DND-41 (cell line): ENCODE measurements at places on chromosomes 5 and 9.

DNA sequence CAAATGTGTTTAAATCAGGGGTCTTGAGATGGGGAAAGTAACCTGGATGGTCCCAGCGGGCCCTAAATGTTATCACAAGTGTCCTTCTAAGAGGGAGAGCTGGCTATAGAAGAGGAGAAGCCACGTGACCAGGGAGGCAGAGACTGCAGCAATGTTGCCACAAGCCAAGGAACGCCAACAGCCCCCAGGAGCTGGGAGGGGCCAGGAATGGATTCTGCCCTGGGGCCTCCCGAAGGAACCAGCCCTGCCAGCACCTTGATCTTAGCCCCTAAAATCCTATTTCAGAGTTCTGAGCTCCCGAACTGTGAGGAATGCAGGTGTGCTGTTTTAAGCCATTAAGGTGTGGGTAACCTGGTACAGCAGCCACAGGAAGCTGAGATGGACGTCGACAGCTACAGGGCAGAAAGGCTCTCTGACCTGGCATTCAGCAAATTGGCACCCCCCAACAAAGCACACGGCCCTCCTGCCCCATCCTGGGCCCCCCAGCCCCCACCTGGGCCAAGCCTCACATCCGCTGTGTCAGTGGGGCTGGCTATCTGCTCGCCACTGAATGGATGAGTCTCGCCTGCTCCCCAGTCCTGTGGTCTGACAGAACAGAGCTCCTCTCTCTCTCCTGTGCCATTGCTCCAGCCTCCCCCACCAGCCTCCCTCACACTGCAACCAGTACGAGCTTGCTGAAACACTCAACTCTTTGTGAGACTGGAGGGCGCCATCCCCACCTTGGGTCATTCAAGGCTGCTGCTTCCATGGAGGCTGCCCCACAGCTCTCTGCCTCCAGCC lies 78.8 kb downstream of the ADAMTS2 start:
- H3K36me3 ChIP-seq, result no peaks in the 10 kb centered on the region
- no peaks in the 10 kb centered on the region for H3K4me1 ChIP-seq
- DNase-seq, result no peak

GRCh38 chr5:56594792-56595191 lies 220.6 kb upstream of the MAP3K1 start:
- no peaks in the 10 kb centered on the region for H3K4me1 ChIP-seq
- H3K27ac ChIP-seq, result no peak overlapping the region
- no peak for DNase-seq
- H3K4me3 ChIP-seq, result no peak overlapping the region
- H3K36me3 ChIP-seq, result no peaks in the 10 kb centered on the region

DNA sequence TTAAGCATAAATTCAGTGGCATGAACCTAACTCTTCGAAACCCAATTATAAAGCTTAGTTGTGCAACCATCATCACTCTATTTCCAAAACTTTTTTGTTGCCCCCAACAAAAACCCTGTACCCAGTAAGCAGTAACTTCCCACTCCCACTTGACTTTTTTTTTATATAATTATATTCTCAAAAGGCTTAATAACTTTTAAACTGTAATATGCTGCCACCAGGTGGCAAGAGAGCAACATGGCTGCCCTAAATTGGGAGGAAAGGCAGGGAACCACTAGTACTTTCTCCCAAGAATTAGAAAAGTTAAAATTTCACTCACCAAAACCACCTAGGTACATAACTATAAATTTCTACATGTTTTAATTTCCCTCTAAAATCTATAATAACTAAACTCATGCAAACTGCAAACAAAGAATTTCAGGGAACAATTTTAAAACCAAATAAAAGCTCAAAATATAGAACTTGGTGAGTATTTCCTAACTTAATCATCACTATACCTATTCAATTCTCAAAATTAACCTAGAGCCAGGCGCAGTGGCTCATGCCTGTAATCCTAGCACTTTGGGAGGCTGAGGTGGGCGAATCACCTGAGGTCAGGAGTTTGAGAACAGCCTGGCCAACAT lies 50.2 kb upstream of the RNF38 start:
- H3K4me3 ChIP-seq, result no peak overlapping the region
- H3K4me1 ChIP-seq, result no peaks in the 10 kb centered on the region

- no peak overlapping the region for H3K27ac ChIP-seq
- H3K27me3 ChIP-seq, result no peaks in the 10 kb centered on the region
- DNase-seq, result no peak
- no peak overlapping the region for H3K4me3 ChIP-seq
- no peaks in the 10 kb centered on the region for H3K4me1 ChIP-seq
Measured at GRCh38 chr9:82308836-82309235, 320.3 kb downstream of the SPATA31D1 start.

DNA sequence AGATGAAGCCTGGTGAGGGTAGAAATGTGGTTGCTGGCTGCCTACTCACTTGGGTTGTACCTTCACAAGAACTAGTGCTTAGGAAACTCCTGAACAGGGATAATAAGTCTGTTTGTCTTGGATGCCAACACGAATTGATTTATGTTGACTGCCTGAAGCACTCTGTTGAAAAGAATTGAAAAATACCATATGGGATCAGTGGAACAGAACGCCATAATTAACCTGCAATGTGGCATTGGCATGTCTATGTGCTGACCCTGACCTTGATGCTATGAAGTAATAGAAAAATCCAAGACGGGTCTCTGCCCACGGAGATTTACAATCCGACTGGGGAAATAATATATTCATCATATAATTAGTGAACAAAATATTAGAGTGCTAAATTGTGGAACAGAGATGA lies 10.5 kb downstream of the LIX1 start:
- no peak overlapping the region for H3K27ac ChIP-seq
- no peaks in the 10 kb centered on the region for H3K27me3 ChIP-seq
- no peak overlapping the region for H3K4me3 ChIP-seq
- no peaks in the 10 kb centered on the region for H3K36me3 ChIP-seq
- H3K4me1 ChIP-seq, result peaks cover 12% of the 10 kb centered on the region

- no peak for DNase-seq
- no peak overlapping the region for H3K27ac ChIP-seq
- no peaks in the 10 kb centered on the region for H3K4me1 ChIP-seq
- H3K36me3 ChIP-seq, result no peaks in the 10 kb centered on the region
- no peaks in the 10 kb centered on the region for H3K27me3 ChIP-seq
Measured at GRCh38 chr9:21624675-21625644, 142.8 kb upstream of the IFNE start.

- H3K36me3 ChIP-seq, result peaks cover under 1% of the 10 kb centered on the region; the same call in 1 of the 2 replicates
- H3K27me3 ChIP-seq, result no peaks in the 10 kb centered on the region
- H3K27ac ChIP-seq, result no peak overlapping the region
- H3K4me1 ChIP-seq, result no peaks in the 10 kb centered on the region
Measured at GRCh38 chr9:131854334-131854733, 114.5 kb upstream of the RAPGEF1 start.

DNA sequence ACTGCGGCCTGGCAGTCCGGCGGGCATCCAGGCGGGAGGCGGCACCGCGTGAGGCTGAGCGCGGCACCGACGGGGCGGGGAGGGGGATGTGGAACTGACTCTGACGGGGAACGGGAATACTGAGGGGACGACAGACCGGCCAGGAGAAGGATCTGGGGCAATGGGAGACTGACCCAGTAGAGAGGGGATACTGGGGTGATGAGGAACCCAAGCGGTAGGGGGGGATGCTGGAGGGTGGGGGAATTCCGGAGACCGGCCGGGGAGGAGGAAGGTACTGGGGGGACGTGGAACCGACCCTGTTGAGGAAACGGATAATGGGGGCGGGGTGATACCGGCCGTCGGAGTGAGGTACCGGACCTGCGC lies 423 bp downstream of the IPPK start:
- peak overlapping the region; percentile 81 for H3K27ac ChIP-seq
- H3K4me3 ChIP-seq, result peak overlapping the region; percentile 100
- H3K27me3 ChIP-seq, result no peaks in the 10 kb centered on the region
- peaks cover 14% of the 10 kb centered on the region for H3K36me3 ChIP-seq
- H3K4me1 ChIP-seq, result peaks cover 35% of the 10 kb centered on the region
- peak; percentile 23 for DNase-seq

DNA sequence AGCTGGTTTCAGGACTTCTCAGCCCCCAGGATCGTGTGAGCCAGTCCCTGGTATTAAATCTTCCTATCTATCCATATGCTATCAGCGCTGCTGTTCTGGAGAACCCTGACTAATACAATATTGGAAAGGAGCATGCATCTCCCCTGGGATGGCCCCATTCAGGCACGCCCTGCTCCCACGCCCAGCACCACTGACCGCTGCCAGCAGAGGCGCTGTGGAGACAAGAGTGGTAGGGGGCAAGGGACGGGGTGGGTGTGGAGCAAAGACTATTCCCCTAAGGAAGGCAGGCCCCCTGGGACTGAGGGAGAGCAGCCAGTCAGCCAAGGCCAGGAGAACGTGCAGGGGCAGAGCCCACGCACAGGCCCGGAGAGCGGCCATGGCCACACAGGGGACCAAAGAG lies 116.0 kb downstream of the VAV2 start:
- H3K27me3 ChIP-seq, result no peaks in the 10 kb centered on the region
- no peaks in the 10 kb centered on the region for H3K36me3 ChIP-seq
- H3K27ac ChIP-seq, result no peak overlapping the region
- no peak for DNase-seq

DNA sequence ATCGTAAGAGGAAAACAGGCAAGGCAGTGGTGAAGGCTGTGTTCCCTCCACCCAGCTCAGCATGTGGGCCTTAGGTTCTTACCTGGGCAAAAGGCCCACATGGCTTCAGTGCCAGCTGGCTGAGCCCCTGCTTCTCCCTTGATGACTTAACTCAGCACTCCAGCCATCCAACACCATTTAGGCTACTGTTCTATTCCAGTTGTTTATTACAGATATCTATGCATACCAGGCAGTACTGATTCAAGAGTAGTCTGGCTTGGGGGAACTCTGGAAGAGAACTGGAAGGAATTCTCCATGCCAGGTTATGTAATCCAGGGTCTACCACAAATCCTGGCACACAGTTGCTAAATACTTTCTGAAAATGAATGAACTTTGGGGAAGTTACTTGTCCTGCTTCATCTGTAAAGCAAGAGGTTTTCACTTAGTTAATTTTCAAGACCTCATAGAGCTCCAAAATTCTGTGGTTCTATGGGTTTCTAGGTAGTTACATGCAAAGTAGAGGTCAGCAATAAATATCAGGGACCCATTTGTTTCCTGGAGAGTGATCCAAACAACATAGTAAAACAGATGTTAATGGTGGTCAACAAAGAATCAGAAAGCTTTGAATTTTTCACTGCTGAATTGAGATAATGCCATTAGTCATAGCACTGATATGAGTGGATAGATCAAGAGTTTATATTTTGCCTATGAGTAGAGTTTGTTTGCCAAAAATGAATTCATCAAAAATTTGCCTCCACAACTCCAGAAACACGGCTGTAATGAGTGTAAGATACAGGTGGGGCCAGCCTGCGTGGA lies 88.2 kb upstream of the OSMR start:
- no peak overlapping the region for H3K4me3 ChIP-seq
- no peak overlapping the region for H3K27ac ChIP-seq
- H3K4me1 ChIP-seq, result no peaks in the 10 kb centered on the region
- peaks cover 2% of the 10 kb centered on the region for H3K27me3 ChIP-seq

GRCh38 chr9:129812385-129812784 lies 9.4 kb downstream of the TOR1B start:
- no peak overlapping the region for H3K27ac ChIP-seq
- no peak for DNase-seq

- H3K36me3 ChIP-seq, result no peaks in the 10 kb centered on the region
- H3K4me1 ChIP-seq, result no peaks in the 10 kb centered on the region
- H3K27me3 ChIP-seq, result no peaks in the 10 kb centered on the region
- H3K27ac ChIP-seq, result no peak overlapping the region
Measured at GRCh38 chr5:38078161-38078560, 180.2 kb upstream of the EGFLAM start.

GRCh38 chr5:120457839-120458507 lies 6.1 kb upstream of the PRR16 start:
- no peak overlapping the region for H3K27ac ChIP-seq
- DNase-seq, result peak; percentile 33
- no peaks in the 10 kb centered on the region for H3K36me3 ChIP-seq
- no peak overlapping the region for H3K4me3 ChIP-seq
- no peaks in the 10 kb centered on the region for H3K4me1 ChIP-seq
- H3K27me3 ChIP-seq, result no peaks in the 10 kb centered on the region

DNA sequence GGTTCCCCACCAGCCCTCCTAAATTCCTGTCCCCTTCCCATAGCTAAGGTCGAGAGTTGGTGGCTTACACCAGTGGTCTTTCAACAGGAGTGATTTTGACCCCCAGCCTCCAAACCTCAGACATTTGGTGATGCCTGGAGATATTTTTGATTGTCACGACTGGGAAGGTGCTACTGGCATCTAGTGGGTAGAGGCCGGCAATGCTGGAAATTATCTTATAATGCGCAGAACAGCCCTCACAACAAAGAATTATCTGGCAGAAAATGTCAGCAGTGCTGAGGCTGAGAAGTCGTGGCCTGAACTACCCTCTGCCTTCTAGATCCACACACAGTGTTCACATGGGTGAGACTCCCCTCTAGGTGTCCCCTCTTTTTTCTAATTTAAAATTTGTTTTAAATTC lies 69.6 kb downstream of the IL31RA start:
- H3K27ac ChIP-seq, result no peak overlapping the region
- no peaks in the 10 kb centered on the region for H3K36me3 ChIP-seq
- no peak for DNase-seq
- H3K27me3 ChIP-seq, result peaks cover 7% of the 10 kb centered on the region
- no peak overlapping the region for H3K4me3 ChIP-seq

DNA sequence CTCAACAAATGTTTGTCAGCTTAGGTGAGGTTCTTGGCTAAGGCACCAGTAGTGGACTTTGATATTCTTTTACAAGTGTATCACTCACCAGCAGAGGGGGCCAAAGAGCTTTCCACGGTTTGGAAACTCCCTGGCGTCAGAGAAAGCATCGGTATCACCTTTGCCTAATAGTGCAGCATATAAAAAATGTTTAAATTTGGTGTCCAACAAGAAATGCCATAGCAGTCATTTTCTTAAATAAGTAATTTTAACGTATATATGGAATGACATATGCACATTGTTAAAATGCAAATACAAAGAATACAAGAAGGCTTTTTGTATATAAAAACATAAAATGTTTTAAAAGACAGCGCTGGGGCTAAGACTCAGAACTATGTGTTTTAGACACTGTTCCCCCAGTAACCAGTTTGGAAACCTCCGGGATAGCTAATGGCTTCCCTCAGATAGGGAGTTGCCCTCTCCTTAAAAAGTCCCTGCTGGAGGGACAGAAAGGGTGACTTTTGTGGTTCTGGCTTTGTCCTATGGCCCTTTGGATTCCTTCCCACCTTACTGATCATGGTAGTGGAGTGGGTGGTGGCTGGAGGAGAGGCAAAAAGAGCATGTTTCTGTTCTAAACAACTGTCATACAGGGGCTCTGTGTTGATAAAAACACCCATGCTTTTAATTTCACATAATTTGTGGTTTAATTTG lies 124.6 kb downstream of the GPBP1 start:
- no peak overlapping the region for H3K4me3 ChIP-seq
- no peaks in the 10 kb centered on the region for H3K36me3 ChIP-seq
- DNase-seq, result peak; percentile 81
- H3K27me3 ChIP-seq, result no peaks in the 10 kb centered on the region
- H3K4me1 ChIP-seq, result peaks cover 43% of the 10 kb centered on the region
- H3K27ac ChIP-seq, result peak overlapping the region; percentile 55

GRCh38 chr5:6634788-6635430 lies 1.7 kb downstream of the SRD5A1 start:
- peaks cover 19% of the 10 kb centered on the region for H3K36me3 ChIP-seq
- H3K4me1 ChIP-seq, result peaks cover 38% of the 10 kb centered on the region
- H3K27me3 ChIP-seq, result no peaks in the 10 kb centered on the region
- DNase-seq, result no peak
- H3K27ac ChIP-seq, result no peak overlapping the region
